SK-N-SH treated with all-trans-retinoic acid at 6 μM for 48 hours (cell line): ENCODE measurements at places on chromosomes 1 and 21.

GRCh38 chr1:206676499-206676898 lies 8.2 kb upstream of the MAPKAPK2 start:
- no peak for ATAC-seq

GRCh38 chr1:162110910-162111309 lies 41.4 kb downstream of the NOS1AP start:
- no peak for ATAC-seq

DNA sequence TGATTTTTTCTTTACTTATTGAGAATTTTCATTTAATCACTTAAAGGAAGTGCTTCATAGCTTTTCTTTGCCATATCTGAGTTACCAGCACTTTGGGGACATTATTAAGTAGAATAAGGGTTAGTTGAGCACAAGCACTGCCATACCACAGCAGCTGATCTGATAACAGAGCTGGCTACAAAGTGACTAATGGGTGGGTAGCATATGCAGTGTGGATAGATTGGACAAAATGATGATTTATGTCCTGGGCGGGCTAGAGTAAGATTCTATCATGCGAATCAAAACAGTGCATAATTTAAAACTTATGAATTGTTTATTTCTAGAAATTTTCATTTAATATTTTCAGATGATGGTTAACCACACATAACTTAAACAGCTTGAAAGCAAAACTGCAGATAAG lies 102.2 kb upstream of the SNX7 start:
- no peak for ATAC-seq

DNA sequence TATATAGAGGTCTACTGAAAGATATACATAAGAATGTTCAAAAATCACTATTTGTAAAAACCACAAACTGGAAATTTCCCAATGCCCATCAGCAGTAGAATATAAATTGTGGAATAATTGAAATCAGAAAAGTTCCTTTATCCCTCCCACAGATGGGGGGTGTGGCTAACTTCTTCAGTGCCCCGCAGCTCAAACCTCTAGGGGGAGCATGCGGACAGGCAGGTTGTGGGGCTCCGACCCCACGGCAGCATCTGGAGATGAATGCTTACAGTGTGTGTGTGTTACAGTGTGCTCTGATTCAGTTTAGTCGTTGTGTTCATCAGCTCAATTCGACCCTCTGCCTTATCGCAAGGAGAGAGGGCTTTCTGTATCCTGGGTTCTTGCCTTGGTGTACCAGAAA lies 262.1 kb upstream of the LRRC7 start:
- no peak for ATAC-seq

- ATAC-seq: no peak
Measured at GRCh38 chr1:116024626-116025025, 48.3 kb downstream of the SLC22A15 start.

DNA sequence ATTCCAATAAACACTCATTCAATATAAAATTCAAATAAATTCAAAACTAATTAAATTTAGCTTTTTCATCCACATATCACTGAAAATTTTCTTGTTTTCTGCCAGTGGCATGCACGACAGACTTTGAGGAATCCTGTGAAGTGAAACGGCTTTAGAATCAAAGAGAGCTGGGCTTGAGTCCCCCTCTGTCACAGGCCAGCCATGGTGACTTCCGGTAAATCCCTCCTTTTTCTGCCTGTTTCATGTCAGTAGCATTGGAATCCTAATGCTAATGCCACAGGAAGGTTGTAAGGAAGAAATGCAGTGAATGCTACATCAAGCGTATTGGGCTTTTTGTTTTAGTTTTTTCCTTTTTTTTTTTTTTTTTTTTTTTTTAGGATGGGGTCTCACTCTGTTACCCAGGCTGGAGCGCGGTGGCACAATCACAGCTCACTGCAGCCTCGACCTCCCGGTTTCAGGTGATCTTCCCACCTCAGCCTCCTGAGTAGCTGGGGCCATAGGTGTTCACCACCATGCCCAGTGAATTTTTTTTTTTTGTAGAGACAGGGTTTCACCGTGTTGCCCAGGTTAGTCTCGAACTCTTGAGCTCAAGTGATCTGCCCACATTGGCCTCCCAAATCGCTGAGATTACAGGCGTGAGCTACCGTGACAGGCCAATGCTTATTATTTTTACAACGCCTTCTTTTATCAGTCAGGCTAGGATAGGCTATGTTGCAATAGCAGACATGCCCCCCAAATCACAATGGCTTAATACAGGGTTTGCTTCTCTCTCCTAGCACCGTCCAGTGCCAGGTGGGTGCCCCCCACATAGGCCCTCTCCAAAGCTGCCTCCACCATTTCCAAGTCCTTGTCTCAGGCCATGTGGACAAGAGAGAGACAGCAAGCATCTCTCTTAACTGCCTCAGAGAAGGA lies 3.6 kb upstream of the MATN1 start:
- ATAC-seq: no peak

DNA sequence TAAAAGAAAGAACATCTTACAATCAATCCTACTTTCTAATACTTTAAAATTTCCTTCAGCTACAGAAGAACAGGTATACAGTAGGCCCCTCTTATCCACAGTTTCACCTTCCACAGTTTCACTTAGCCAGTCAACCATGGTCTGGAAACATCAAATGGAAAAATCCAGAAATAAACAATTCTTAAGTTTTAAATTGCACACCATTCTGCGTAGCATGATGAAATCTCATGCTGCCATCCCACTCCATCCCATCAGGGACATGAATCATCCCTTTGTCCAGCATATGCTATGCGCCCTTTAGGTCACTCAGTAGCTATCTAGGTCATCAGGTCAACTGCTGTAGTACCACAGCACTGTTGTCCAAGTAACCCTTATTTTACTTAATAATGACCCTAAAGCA lies 67.7 kb downstream of the HSF2BP start:
- 0 out of 3 replicates have a peak, but pooled peaks have one; percentile 26 for ATAC-seq

- no peak for ATAC-seq
Measured at GRCh38 chr1:218693599-218693998, 348.5 kb downstream of the TGFB2 start.

DNA sequence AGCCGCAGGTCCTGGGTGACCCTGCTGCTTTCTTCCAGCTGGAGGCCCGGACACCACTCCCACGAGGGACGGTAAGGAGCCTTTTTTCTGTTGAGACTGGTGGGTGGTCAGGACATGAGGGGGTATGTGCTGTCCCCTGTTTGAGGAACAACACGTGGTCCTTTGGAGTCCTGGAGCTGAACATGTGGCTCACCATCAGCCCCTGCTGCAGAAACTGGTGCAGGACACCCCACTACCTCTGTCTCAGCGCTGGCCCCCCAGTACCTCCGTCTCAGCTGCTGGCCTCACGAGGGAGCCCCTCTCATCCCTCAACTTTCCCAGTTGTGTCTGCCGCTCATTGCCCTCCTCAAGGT lies 34.7 kb downstream of the SLC19A1 start:
- no peak for ATAC-seq

- ATAC-seq: no peak
Measured at GRCh38 chr1:224919508-224919907, 10.0 kb upstream of the DNAH14 start.

DNA sequence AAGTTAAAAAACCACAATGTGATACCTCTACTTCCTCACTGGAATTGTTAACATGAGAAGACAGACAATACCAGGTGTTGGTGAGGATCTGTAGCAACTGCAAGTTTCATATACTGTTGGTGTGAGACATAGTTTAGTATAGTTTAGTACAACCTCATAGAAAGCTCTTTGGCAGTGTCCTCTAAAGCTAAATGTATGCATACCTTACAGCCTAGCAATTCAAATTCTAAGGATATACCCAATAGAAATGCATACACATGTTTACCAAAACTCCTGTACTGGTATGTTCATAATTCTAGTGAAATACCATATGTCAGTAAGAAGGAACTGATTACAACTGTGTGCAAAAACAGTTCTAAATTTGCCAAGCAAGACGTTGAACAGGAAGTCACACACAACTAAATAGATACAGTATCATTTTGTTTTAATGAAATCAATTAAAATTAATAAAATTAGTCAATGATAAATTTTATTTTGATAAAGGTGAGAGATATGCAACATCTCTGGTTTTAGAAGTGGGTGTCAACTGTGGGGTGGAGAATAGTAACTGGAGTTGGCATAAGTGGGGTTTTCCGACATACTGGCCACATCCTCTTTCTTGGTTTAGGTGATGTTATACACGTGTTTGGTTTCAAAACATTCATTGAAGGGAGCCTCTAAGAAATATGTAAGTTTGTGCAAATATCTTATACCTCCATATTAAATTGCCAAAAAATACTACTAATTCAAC lies 450.7 kb downstream of the PTPRC start:
- no peak for ATAC-seq
